ENCODE measurements at places on chromosomes 3 and 15. TPM values are rescaled to one million over a fixed set of nuclear protein-coding genes. Genes with fewer than 3 reads are reported as not detected.
A peak's percentile ranks its signal among the peaks of the same experiment; 100 is the strongest.

LRRK1 gene
- total RNA-seq: 13.7 TPM

DNA sequence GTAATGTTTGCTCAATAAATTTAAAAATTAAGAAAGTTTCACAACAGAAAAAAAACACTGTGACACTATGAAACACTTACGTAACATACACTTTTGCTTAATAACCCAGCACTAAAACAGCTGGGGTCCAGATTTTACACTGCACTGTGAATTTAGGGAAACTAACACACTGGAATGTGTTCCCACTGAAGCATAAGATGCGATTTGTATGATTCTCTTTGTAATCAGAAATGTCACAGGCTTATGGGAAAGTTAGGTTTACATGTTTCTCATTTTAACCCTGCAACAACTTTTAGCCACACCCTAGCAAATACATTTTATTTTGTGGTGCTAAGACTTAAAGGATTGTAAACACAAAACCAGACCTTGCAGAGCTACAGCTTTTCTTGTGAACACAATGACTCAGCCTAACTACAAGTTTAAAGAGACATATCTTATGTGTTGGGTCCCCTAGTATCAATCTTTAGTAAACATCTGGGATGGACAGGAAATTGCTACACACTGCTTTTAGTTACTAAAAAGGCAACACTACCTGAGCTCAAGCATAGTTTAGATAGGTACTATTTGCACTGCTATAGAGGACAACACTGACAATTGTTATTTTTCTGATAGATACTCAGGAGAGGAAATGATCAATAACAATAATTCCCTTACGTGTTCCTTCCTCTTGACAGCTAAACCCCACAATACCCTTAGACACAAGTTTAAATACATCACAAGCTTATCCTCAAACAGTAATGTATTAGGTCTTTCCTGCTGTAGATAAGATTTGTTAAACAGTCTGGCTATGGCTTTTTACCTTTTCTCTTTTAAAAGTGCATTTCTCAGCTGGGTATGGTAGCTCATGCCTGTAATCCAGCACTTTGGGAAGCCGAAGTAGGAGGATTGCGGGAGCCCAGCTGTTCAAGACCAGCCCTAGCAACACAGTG lies 3.8 kb downstream of the PLD1 start:
- DNase-seq: peak; percentile 85

DNA sequence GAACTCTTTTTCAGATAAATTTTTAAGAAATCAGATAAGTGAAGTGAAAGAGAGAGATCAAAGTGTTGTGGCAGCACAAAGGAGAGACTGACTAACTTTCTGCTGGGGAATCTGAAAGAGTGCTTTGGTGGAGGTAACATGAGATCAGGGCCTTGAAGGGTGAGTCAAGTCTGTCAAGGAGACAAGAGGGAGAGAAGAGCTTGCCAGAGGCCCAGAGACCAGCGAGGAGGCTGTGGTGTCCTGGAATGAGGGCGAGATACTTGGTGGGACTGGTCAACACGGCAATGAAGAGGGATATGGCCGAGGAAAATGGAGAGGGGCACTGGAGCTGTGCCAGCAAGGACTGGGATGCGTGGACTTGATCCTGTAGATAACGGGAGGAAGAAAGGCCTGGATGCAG lies 4.6 kb downstream of the TADA3 start:
- DNase-seq: no peak

DNA sequence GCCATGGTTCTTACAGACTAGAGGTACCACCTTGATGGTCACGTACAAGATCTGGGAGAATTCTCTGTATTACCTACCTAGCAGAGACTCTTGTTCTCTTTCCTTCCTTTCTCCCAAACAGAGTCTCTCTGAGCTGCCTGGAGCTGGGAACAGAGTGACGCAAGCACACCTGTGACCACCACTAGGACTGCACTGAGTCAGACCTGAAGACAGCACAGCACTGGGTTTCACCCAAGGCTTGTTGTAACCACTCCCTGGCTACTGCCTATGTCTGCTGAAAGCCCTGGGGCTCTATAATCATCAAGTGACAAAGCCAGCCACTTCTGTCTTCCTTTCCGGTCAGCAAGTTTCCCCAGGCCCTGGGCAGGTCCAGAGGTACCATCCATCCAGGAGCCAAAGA lies 293.3 kb upstream of the CNTN4 start:
- peak; percentile 2 for DNase-seq

- peak; percentile 35 for DNase-seq
These were observed 162.4 kb upstream of the CGNL1 start for GRCh38 chr15:57213862-57214261.
